Activated naive CD4-positive, alpha-beta T cell (primary cell): ENCODE measurements at places on chromosomes 2 and 18.

DNA sequence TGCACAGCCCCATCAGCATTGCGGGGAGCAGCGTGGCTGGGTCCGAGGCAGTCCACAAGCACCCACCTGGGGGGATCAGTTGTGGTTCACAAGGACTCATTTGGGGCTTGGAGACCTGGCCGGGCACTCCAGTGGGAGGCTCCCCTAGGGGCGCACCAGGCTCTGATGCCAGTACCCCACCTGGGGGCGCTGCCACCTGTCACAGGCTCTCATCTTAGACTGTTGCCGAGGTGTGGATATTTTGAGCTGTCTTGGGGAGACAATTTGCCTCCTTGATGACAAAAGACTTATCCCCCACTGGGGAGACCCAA is 3.0 kb downstream of the ADRA2B start:
- no peak for DNase-seq

- no peak for DNase-seq
Measured at GRCh38 chr2:241989074-241989473, 119.5 kb downstream of the RTP5 start.

DNA sequence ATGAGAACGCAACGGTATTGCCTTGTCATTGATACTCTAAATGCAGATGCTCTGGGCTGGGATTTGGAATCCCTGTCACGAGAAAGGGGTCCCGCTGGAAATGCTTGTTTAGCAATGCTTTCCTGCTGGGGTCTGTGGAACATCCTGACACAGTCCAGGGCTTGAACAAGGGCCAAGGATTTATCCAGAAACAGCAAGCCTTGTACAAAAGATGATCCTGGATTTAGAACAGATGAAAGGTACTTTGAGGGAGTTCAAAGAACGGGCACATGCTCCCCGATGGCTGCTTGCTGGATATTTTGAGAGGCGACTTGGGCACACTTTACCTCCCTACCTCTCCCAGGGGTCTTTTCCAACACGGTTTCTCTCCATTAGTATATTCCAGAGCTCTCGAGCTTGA is 108.1 kb upstream of the CELF4 start:
- DNase-seq = no peak

DNA sequence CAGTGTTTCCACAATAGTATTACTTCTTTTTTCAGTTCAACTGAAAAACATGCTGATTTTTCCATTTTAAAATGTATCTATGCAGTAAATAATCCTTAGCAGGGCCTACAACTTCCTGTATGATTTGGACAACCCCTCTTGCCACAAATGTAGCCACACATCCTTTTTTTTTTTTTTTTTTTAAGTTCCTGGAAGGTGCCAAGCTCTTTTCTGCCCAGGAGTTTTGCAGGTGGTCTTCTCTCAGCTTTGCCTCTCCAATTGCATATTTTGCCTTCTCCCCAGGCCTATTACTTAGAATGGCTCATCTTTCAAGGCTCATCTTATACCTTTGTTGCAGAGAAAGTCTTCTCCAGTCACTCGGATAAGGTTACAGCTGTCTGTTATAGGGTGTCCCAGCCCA is 11.6 kb downstream of the KLHL14 start:
- no peak for DNase-seq

DNA sequence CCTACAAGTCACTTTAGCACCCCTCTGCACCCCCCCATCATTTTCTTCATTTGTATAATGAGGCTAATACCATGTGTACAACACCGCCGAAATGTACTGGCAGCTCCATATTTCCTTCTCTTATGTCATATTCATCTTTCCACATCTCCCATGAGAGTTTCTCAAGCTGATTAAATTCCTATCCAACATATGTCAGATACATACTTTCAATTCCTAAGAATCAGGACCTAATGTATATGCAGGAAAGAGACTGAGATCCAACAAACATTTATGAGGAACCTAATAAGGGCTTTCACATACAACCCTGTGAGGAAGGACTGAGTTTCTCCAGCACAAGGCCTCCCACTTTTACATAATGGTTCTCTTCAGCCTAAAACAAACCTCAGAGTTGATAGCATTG is 41.9 kb downstream of the PRKD3 start:
- no peak for DNase-seq

DNA sequence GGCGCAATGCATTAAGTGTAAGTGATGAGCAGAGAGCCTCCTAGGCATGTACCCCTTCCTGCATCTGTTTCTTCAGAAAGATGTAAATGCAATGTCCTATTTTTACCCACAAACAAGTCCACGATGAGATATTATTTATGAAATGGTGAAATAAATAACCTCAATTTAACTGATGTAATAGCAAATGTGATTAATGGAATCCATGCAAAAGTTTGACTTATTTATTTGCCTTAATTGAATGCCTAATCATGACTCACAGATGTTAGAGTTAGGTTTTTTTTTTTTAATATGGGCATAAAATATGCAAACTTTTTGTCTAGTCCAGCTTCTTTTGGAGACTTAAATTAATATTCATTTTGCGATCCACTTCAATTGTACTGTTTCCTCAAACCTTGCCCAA is 67.7 kb upstream of the ITGA4 start:
- DNase-seq = no peak

GRCh38 chr2:216695401-216695821 is at the start of gene IGFBP5:
IGFBP5 (minus strand) TSS chr2:216695549; CDS start chr2:216694775, 774 bp downstream.
- DNase-seq = no peak

GRCh38 chr2:1973636-1974035 is 229.3 kb upstream of the PXDN start:
- no peak for DNase-seq

GRCh38 chr2:229409751-229410181 is 138.7 kb upstream of the PID1 start:
- no peak for DNase-seq
